ENCODE measurements at places on chromosomes 6 and 20.

DNA sequence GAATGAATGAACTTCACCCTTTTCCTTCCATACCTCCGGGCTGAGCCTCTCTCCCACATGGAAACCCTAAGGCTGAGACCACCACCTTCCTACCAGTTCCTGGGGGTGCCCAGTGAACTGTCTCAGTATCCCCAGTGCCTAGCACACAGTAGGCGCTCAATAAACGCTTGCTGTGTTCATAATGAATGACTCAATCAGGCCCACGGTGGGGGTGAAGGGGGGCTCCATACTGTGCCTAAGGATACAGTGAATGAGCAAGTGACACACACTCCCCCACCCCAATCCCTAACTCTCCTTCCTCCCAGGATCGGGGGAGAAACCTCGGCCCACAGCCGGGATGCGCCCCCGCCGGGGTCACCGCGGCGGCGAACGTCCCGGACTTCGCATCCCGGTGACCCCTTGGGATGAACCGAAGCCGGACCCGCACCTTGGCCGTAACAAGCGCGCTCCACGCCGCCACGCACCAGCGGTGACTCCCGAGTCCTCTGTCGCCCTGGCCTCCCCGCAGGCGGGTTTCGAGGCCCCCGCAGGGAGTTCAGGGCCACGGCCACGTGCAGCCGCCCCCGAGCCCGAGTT, 592 bp downstream of the KCNG1 start:
- no peak for DNase-seq

GRCh38 chr20:37363221-37364012, 17.5 kb downstream of the SRC start:
- no peak for DNase-seq

DNA sequence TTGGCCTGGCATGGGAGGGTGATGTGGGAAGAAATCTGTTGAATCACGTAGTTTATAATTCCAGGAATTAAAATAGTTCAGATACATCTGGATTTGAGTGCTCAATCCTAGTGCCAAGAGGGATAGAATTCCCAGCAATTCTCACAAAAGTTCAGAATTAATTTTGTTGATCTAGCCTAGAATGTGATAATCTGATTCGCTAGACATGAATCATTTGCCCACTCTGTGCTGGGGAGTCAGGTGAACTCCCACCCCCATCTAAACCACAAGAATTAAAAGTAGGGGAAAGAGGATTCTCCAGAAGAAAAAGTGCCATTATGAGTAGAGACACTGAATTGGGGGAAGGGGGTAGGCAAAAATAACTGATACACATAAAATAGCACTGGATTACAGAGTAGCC, 85.0 kb downstream of the LIN28B start:
- no peak for DNase-seq

- DNase-seq, result no peak
Measured at GRCh38 chr6:158815379-158815724, 3.8 kb downstream of the EZR start.

DNA sequence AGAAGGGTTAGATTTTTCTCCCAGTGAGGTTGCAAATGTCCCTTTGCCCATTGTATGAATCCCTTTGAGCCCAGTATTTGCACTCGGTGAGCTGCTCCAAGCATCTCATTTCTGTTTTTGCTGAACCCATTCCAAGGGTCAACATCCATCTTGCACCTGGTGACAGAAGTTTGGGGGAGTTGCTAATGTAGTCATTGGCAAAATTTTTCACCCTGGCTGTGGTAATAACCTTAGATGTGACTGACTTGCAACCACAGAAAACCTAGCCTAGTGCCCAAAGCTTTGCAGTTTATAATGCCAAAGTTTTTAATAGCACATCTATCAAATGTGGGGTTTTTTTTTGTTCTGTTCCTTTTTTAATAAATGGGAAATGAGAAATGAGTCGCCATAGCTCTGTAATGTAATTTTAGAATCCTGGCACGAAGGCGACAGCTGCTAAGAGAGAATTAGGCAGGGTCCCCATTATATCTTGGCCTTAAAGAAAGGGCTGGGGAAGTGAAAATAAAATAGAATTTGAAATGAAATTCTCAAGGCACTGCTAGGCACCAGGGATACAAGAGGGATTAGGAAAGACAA, 682.8 kb downstream of the KIF16B start:
- DNase-seq, result no peak

DNA sequence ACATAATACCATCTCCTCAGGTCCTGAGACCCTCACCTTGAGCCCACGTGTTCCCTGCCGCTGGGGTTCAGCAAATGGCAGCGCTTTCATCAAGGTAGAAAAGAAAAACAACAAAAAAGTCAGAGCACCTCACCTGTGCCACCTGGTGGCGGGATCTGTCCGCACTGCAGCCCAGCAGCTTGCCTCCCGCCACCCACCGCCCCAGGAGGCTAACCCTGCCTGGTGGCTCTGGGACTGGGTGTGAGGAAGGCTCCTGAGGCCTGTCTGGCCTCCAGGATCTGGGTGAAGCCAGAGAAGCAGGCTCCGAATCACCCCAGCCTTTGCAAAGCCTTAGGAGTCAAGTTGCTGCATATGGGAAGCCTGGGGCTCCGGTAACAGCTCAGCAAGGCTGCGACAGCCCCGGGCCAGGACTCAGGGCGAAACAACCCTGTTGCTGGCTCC, 270.8 kb downstream of the BMP7 start:
- peak; percentile 5 for DNase-seq

All from cerebellum (tissue), 4 donors.